ENCODE measurements at places on chromosomes 5 and 9.

- no peak for DNase-seq
Measured at GRCh38 chr9:8349376-8349775, 549.8 kb upstream of the DMAC1 start.

DNA sequence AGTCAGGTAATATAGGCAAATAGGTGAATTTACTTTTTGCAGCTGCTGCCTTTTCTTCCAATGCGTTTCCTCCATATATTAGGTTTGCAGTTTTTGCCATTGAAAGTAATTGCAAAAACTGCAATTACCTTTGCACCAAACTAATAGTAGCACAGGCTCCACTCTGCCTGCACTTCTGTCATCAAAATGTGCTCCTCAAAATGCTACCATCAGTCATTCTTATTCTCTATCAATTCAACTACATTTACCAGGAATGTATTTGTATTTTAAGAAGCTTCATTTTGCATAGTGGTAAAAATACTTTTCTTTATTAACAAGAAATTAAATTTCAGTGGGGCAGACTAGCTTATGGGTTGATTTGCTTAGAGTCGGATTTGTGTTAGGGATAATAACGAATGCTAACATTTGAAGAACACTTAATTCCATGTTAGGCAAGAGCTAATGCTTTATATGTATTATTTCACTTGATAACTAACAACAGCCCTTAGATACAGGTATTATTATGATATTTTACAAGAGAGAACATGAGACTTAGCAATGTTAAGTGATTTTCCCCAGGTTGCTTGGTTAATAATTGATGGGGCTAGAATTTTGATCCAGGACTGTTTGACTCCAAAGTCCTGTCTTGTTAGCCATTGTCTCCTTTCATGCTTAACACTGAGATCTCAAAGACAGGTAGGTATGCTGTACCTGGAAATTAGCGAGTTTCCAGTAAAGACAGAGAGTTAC is 300.4 kb downstream of the MAN2A1 start:
- no peak for DNase-seq

DNA sequence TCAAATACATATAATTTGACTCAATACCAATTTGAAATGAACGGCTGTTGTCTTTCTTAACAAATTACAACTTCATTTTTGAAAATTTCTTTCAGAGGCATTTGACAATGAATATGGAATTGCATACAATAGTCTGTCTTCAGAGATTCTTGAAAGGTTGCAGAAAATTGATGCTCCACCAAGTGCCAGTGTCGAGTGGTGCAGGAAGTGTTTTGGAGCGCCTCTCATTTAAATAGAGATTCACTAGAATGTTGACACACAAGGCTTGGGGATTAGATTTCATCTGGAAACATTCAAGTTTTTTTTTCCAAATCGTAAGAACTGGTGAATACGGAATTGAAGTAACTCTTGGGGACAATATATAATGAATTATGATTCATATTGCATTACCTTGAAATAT is 8.1 kb downstream of the RPS6 start:
- DNase-seq = no peak

DNA sequence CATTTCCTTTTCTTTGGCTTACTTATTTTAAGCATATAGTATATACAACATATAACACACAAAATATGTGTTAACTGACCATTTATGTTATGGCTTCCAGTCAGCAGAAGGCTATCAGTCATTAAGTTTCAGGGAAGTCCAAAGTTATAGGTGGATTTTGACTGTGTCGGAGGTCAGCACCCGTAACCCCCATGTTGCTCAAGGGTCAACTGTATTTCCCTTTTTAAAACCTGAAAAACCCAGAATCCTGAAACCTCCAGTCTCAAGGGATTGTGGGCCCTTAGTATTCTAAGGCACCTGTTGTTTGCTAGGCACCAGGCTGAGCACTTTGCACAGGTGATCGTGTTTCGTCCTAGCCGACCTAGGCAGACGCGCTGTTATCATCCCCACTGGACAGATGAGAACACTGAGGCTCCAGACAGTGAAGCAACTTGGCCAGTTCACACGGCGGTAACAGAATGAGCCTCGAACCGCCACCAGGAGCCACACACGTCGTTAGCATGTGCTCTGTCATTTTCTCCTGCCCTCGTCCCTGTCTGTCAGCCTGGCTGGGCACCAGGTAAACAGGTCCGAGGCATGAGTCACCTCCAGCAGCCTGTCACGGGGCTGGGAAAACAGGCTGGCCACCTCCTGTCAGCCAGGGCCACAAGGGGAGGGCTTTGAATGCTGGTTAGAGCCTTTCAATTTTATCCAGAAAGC is 39.9 kb downstream of the DUSP1 start:
- DNase-seq = no peak

- DNase-seq = no peak
Measured at GRCh38 chr5:34899066-34899465, 16.2 kb downstream of the RAD1 start.

DNA sequence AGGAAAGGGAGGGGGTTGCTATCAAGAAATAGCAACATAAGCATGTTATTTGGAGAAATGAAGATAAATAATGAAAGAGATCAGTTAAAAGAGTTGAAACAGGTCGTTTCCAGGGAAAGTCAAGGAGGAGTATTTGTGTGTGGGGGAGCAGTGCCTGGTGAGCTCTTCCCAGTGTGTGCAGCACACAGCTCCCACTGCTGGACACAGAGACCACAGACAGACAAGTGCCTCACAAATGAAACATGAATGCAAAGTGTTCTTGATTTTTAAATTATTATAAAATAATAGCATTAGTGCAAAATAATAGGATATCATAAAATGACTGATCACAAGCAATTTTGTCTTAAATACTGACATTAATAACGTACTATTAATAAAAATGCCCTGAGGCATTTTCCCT is 40.8 kb downstream of the LIFR start:
- no peak for DNase-seq

DNA sequence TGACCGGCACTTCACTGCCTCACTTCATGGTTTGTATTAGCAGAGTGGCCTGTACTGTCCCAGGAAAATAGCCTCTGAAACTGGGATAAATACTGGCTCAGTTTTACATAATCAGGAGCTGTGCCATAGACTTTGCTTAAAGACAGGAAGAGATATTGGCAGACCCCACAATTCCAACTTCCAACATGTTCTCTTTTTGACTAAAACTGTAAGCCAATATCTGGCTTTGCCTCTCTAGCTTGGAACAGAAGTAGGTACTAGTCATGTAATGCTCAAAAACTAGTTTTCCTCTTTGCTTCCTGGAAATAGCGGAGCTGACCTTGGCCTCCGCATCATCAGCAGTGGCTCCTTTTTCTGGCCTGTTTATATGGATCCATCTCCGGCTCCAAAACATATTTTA is 276.9 kb downstream of the CDH9 start:
- no peak for DNase-seq

DNA sequence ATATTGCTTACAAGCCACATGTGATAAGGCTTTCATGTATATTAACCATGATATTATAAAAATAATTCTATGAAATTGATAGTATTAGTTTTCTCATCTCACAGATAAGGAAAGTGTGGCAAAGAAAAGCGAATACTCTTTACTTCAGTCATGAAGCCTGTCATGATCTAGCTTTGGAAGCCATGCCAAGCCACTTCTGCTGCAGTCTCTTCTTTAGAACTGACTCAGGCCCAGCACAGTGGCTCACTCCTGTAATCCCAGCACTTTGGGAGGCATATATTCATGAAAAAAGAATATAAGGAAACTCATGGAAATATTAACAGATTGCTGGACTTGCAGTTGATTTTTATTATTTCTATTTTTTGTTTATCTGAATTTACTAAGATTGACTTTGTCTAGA is 42.9 kb upstream of the PJA2 start:
- DNase-seq = no peak

GRCh38 chr5:154899151-154899816 is 38.7 kb downstream of the GEMIN5 start:
- DNase-seq = no peak

- no peak for DNase-seq
Measured at GRCh38 chr9:71145179-71145578, 23.8 kb upstream of the TRPM3 start.

DNA sequence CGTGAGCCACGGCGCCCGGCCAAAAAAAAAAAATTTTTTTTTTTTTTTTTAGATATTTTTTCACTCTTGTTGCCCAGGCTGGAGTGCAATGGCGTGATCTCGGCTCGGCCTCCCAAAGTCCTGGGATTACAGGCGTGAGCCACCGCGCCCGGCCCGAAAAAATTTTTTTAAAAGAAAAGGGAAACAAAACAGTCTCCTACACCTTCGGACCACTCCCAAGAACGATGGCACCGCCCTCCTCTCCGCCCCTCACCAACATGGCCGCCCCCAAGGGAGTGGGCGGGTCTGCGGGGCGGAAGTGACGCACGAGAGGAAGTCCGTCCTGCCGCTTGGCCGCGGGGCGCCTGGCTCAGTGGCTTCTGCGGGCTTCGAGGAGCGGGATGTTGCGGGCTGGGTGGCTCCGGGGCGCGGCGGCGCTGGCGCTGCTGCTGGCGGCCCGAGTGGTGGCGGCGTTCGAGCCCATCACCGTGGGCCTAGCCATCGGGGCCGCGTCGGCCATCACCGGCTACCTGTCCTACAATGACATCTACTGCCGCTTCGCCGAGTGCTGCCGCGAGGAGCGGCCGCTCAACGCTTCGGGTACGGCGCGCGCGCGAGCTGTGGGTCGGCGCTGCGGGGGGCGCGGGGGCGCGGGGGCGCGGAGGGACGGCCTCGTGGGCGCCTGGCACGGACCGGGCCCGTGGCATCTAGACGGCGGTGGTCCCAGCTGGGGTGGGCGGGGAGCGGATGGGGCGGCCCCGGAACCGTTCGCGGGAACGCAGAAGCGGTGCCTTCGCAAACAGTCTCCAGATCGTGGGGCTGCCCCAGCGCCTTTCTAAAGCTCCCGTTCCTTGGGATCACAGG is at the start of gene TOR1B:
Gene TOR1B (plus strand): TSS at position 352 of the 843 bp plus-strand sequence. CDS start 29 bp downstream, at position 381.
- peak; percentile 98 for DNase-seq

DNA sequence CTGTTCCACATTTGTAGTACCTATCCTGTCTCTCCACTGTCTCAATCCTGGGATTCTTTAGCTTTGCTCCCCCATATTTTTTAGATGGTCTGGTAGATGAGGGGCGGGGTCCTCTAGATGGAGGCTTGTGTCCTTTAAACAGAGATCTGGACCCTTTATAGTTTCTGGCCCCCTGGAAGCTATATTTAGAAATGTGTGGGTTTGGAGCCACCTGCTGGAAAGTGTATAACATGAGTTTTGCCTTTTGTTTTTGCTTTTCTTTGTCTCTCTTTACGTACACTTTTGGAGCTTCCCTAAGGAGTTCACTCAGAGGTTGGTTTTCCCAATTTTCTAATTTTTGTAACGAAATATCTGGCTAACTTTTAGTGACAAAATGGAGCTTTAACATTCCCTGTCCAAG is 110.7 kb downstream of the CFAP95 start:
- DNase-seq = no peak

- no peak for DNase-seq
Measured at GRCh38 chr5:113000466-113000865, 23.9 kb downstream of the DCP2 start.

- DNase-seq = no peak
Measured at GRCh38 chr5:37737326-37738056, 102.3 kb downstream of the GDNF start.

- DNase-seq = no peak
Measured at GRCh38 chr9:123238365-123238764, 30.0 kb downstream of the STRBP start.

DNA sequence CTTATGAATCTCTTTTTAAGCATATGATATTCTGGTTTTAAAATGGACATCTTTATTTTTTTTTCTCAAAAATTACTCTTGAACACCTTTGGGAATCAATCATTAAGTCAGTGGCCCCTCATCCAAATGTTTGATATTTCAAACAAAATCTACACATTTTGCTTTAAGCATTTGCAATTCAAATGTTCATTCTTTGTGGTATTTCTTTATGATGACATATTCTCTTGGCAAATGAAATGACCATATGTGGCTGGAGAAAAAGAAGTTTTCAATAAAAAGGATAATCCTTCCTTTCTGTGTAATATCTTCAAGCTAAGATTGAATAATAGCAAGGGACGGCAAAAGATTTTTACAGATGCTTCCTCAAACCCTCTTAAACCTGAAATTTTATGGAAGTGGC is 420.8 kb downstream of the MTRR start:
- no peak for DNase-seq

DNA sequence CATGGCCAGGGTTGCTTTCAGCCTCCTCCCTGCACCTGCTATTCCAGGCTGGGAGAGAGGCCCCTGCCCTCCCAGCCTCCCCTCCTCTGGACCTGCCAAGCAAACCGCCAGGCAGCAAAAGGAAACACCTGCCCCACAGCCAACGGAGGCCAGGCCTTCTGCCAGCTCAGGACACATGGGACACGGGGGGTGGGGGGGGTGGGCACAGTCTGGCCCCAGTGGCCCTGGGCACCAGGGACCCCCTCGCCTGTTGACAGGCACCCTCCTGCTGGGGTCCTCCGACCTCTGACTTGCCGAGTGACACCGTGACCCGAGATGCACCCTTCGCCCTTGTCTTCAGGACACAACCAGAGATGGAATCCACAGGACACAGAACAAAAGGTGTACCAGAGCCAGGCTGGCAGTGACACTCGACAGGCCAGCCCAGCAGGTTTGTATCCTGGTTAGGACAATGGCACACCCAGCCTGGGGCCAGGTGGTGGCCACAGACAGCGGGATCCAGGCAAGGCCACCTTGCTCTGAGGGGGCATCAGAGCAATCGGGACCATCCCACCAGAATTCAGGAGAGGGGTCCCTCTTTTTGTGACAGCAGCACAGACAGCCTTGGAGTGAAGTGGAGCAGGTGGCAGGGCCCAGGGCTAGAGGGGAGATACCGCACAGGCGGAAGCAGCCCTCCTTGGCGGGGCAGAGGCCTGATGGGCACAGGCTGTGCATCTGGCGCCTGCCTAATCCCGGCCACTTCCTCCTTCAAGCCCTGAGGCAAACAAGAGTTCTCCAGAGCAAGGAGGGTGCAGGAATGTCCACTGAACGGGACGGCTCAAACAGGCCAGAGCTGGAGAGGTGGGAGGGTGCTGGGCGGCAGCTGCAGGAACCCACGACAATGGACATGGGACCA is 1.3 kb upstream of the TMEM210 start:
- no peak for DNase-seq

GRCh38 chr5:124641154-124641792 is 105.2 kb downstream of the ZNF608 start:
- DNase-seq = no peak

- no peak for DNase-seq
Measured at GRCh38 chr5:114265432-114266060, 96.3 kb upstream of the KCNN2 start.

DNA sequence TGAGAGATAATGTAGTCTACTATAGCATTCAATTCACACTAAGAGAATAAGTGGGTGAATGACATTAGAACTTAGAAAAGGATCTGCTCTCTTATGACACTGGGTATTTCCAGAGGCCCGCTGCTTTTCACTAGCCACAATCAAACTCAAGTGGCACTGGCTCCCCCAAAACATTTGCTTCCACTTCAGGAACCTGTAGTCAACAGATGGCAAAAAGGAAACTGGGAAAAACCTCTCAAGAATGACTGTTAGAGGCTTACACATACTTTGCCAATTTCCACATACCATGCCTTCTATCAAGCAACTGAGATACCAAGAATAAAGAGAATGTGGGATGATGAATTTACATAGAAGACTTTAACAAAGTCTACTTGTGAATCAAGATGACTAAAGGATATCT is 11.2 kb downstream of the POC5 start:
- DNase-seq = no peak

Measured in B cell (primary cell).